Activated CD4-positive, alpha-beta T cell treated with anti-CD3 and anti-CD28 coated beads, Interleukin-2, amount 10 ng/mL, durations not matched to agents 7 days and 5 days (primary cell): ENCODE measurements at places on chromosomes 1 and 21.
A peak's percentile ranks its signal among the peaks of the same experiment; 100 is the strongest.

GRCh38 chr1:15453734-15454133 is 2.8 kb upstream of the CELA2A start:
- DNase-seq, result no peak

DNA sequence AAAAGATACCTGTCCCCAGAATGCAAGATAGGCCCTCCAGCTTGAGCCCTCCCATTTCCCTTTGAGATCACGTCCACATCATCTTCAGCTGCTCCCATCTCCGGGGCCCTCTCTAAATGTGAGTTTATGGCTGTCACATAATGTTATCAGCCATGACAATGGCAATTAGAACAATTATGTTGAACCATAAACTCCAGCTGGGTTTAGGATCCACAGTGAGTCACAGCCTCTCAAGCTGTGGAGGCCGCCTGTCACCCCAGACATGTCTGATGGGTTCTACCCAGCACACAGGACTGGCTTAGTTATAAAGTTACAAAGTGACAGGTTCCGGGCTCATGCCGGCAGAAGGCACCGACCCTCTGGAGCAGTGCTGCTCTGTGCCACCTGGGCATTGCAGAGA is 597.3 kb downstream of the PTPRU start:
- no peak for DNase-seq

DNA sequence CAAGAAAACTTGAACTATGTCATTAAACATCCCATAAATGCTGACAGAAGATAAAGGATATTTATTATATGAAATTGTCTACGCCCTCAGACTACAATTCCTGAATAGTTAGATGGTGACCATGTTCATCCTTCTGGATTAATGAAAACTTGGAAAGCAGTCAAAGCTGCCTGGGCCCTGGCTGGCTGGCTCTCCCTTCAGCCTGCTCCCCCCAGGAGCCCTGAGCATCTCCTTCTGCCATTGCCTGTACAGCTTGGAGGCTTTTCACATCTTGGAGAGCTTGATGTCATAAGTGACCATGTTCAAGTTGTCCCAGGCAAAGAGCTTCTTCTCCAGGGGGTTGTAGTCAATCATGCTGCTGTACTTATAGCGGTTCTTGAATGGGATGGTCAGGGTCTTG is 13.6 kb downstream of the MYOCOS start:
- no peak for DNase-seq

DNA sequence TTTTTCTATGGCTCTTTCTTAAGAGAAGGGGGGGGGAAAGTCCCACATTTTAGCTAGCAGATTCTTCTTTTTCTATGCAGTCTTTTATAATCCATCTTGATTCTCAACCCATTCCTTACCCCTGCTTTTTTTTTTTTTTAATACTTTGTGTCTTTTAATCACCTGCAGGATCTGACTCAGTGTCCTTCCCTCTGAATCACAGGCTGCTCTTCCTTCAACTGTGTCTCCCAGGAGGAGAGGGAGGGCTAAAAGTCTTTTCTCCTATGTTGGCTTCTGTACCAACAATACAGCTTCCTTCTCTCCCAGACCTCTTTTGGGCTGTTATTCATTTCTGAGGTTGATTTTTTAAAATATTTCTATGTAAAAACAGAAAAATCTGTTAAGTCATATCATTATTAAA is 686.2 kb downstream of the ADGRL2 start:
- DNase-seq, result no peak

GRCh38 chr1:198903203-198903602 is 264.4 kb downstream of the PTPRC start:
- DNase-seq, result no peak

GRCh38 chr1:11914024-11914423 is 12.2 kb downstream of the KIAA2013 start:
- no peak for DNase-seq

DNA sequence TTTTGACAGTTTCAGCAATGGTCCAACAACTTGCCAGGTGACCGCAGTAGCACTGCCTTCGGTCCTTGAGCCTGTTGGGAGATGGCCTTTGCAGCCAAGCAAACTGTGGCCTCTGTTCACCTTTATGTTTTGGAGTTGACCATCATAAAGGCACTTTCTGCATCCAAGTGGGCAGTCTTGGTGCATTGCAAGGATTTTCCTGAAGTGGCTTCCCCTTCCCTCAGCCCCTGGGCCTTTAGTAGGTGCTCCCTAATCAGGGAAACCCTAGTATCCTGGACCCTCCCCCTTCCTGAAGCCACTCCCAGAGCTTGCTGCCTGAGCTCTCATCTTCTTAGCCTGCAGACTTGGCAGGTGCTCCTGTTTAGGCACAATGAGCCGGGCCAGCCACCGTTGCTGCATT is 140.2 kb downstream of the TRABD2B start:
- no peak for DNase-seq

GRCh38 chr1:39181311-39181710 is 23.2 kb upstream of the MACF1 start:
- DNase-seq, result no peak

DNA sequence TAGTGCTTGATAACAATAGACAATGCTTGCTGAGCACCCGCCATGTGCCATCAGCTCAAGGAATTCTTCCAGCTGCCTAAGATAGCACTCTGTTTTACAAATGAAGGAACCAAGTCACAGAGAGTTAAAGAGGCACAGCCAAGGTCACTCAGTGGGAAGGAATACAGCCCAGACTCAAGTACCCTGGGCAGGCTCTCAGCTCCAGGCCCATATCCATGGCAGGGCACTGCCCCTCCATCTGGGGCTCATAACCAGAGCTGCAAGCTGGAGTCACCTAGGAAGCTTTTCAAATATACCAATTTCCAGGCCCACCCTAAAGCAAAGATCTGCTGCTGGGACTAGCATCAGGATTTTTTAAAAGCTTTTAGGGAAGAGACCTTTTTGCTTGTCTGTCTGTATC is 1.6 kb downstream of the CLEC20A start:
- DNase-seq, result no peak

DNA sequence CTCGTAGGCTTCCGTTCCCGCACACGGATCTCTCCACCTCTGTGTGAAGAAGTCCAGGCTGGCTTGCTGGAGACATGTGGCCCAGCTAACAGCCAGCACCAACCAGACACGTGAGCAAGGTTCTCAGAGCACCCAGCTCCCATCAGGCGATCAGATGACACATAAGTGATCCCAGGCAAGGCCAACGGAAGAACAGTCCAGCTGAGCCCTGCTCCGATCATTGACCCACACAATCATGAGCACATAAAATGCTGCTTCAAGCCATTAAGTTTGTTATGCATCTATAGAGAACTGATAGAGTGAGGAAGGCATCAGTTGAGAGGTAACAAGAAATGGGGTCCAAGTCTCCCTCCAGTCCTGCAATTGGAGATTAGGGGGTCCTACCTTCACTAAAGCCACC is 15.4 kb downstream of the C1orf198 start:
- no peak for DNase-seq

GRCh38 chr1:169873582-169874199 is 20.0 kb downstream of the SCYL3 start:
- no peak for DNase-seq

DNA sequence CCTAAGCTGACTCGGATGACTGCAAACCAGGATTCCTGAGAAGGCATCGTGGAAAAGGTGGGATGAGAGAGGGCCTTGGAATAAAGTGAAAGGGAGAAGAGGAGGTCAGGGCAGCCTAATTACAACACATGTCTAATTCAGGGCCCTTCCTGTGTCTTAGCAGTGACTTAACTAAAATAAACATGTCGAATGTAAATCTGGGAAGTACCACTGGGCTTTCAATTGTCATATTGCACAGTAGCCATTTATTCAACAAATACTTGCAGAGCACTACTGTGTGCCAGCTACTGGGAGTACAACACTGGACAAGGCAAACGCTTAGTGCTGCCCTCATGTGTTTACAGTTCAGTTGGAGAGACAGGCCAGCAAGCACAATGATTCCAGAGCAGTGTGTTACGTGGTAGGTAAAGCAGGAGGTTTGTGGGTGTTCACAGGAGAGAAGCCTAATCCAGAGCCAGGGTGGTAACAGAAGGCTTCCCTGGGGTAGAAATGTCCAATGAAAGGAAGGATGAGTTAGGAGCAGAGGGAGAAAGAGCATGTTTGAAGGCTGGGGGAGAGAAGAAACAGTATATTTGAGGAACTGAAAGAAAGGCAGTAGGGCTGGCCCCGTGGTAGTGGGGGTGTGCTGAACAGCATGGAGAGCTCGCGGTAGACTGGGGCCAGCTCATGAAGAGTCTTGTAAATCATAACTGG is 38.0 kb upstream of the RASAL2 start:
- no peak for DNase-seq

GRCh38 chr1:181425566-181425965 is 57.8 kb upstream of the CACNA1E start:
- no peak for DNase-seq

- DNase-seq, result peak; percentile 64
These were observed 458 bp upstream of the ALPL start for GRCh38 chr1:21508580-21509350.

GRCh38 chr1:172977296-172978017 is 73.3 kb downstream of the TNFSF18 start:
- DNase-seq, result no peak

DNA sequence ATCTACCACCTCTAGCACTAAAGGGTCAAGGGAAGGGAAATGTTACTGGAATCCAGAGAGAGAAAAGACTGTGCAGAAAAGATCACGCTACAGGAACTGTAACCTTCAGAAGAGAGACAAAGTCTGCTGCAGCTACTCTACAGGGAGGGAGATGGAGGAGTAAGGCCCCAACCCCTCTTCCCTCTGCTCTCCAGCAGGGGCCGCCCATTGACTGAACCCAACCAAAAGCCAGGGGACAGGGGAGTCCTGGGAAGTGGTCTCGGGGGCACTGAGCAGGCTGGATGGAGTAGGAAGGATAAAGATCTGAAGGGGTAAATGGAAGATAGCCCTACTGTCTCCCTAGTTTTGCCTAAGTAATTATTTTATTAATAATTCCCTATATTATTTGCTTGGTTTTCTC is 72.8 kb upstream of the NR5A2 start:
- no peak for DNase-seq

DNA sequence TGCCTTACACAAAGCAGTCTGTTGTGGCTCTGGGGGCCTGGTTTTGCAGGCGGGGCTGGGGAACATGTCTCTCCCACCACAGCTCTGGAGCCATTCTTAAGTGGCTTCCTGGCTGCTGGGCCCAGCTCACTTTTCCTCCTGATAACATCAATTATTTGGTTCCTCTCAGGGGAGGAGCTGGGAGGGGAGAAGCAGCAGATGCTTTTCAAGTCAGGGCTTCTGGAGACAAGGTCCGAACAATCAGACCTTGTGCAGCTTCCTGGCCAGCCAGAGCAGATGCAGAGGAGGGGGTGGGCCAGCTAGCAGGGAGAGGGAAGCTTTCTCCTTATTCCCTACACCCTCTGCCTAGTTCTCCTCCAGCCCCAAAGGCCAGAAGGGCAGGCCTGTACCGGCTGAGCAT is 3.7 kb upstream of the PAQR6 start:
- DNase-seq, result no peak

GRCh38 chr1:147337040-147337630 is 94.7 kb downstream of the CHD1L start:
- no peak for DNase-seq

GRCh38 chr1:168005529-168005928 is 68.7 kb upstream of the MPC2 start:
- DNase-seq, result no peak

DNA sequence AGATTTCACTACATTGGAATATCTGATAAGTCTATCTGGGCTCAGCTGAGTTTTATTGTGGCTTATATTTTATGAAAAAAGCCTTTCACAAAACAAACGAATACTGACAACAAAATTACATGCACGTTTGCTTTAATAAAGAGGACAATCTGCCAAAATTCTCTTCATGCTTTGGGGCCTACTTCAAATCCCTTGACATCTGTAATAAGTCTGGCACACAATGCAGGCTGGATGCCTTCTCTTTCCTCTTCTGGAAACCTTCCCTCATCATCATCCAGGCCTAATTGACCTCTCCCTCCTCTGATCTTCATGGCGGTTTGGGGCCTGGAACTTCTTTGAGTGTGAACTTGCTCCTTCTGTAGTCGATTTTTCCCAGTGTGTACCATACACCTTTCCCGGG is 70.3 kb downstream of the MAP10 start:
- DNase-seq, result no peak

DNA sequence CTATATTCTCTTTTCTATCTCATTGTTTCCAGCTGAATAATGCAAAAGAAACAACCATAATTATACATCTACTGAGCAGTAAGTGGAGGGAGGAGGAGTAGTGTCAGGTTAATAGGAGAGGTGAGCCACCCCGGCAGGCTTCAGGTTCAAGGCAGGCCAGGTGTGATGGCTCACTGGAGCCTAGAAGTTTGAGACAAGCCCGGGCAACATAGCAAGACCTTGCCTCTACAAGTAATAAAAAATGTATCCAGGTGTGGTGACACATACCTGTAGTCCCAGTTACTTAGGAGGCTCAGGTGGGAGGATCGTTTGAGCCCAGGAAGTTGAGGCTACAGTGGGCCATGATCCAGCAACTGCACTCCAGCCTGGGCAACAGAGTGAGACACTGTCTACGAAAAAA is 1.9 kb upstream of the DIP2A start:
- no peak for DNase-seq

DNA sequence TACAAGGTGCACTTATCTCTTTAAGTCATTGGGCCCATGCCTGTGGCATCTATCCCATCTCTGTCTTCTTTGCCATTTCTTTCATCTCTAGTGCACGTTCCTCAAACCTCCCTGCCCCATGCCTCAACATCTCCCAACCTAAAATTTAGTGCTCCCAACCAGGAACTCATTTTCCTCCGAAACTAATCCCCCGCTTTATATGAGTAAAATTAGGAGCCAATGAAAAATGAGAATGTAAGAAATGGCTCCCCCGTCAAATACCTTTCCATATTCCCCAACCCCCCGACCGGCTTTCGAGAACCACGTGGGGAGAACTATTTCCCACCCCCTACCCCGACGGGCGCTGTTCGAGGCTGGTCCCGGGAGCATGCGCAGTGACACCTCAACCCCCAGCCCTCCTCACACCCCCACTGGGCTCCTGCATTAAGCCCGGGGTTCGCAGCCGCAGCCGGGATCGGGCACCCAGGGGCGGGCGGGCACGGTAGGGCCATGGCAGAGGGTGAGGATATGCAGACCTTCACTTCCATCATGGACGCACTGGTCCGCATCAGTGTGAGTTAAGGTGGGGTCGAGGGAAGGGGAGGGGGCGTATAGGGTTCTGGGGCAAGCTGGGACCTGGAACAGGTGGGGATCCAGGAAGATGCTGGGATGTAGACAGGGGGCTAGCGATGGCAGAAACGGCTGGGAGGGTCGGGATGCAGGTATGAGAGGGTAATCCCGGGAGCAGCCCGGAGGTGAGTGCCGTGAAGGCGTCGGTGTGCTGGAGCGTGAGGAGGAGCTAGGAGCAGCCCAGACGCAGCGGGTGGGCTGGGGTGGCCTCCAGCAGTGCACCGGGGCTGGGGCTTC is at the start of gene TRIM46:
TSS of gene TRIM46 (plus strand) at position 372 of the 846 bp plus-strand sequence. CDS start at position 490, 118 bp downstream.
- peak; percentile 75 for DNase-seq

DNA sequence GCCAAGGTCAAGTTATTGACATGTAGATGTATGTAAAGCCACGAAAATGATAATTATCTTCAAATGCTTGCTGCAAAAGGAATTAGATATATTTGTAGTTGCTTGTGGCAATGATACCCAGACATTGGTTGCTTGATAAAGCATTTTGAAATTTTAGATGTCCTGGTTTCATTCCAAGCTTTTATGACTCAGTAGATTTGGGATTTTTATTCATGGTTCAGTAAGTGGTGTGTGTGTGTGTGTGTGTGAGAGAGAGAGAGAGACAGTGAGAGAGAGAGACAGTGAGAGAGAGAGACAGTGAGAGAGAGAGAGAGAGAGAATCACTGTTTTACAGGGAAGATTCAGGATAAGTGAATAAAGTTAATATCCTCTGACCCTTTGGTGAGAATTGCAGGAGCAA is 498.2 kb upstream of the C1orf87 start:
- DNase-seq, result no peak
